ENCODE measurements at places on chromosomes 16 and 17.
A peak's percentile ranks its signal among the peaks of the same experiment; 100 is the strongest.

- DNase-seq: no peak
These were observed 94.8 kb upstream of the CBX4 start for GRCh38 chr17:79933863-79934652.

DNA sequence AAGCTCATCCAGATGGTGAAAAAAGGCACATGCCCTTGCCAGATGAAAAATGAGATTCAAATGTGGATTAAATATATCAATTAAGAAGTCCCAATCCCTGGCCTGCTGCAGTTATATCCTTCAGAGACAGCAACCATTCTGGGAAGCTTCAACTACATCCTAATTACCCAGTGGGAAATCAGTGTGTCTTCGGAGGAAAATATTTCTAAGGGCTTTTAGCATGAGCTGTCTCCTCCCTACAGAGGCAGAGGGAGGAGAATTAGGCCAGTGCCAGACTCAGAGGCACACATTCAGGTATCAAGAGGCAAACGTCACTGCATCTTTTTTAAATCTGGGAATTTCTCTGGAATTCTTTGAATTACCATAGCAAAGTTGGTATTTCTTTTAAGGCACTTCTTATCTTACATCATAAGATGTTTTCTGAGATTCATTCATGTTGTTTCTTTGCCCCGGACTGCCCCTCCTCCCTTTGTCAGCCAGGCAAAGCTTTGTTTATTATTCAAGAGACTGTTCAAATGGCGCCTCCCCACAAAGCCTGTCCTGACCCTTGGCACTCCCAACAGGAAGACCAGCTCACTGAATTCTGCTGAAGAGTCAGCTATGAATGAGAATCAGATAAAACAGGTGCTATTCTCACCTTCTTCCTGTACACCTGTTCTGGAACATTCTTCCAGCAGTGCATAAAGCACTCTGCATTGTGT is 38.3 kb upstream of the SMPD3 start:
- no peak for DNase-seq

GRCh38 chr17:410543-411401 is 58.2 kb upstream of the RPH3AL start:
- peak; percentile 72 for DNase-seq

- DNase-seq: no peak
These were observed 741 bp upstream of the DEXI start for GRCh38 chr16:10943064-10943353.

GRCh38 chr17:7513850-7514419 is 29.8 kb downstream of the POLR2A start:
- DNase-seq: no peak

DNA sequence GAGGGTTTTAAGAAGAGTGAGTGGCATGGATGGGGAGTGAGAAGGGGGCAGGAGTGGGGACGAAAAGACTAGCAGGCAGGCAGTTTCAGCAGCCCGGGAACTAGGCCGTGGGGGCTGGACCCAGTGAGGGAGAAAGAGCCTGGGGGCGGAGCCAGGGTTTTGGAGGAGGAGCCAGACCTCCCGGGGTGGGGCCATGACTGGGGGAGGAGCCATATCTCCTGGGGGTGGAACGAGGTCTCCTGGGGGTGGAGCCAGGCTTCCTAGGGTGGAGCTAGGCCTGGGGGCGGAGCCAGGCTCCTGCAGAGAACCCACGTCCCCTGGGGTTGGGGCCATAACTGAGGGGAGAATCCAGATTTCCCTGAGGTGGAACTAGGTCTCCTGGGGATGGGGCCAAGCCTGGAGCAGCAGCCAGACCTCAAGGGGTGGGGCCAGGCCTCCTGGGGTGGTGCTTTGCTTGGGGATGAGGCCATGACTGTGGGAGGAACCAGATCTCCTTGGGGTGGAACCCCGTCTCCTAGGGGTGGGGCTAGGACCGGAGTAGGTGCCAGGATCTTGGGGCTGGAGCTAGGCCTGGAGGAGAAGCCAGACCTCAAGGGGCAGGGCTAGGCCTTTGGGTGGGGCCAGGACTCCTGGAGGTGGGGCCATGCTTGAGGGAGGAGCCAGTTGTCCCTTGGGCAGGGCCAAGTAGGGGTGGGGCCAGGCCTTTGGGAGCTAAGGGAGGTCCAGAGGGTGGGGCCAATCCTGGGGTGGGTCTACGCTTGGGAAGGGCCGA is 41.7 kb upstream of the JPH3 start:
- peak; percentile 82 for DNase-seq

DNA sequence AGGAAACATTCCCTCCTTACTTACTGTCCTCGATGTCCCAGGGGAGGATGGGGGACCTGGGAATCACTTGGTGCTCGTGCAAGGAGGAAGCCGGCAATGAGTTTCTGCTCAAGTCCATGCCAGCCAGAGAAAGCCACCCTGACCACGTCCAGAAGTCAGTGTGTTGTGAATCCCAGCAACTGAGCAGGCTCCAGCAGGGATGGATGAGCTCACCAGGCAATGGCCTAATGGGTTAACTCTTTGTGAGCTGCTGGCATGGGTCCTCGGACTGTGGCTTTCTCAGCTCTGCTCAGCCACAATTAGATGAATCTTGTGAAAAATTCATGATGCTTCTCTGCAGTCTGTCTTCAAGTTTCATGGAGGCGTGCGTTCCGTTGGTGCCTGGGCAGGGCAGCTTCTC is at the start of gene PIRT:
Gene PIRT, minus strand, starts transcription at position 167 of the 400 bp plus-strand sequence. CDS start 12,442 bp downstream, outside the sequence.
- no peak for DNase-seq

GRCh38 chr17:78484271-78485246 is 92.6 kb downstream of the DNAH17 start:
- DNase-seq: no peak

GRCh38 chr17:77352441-77352840 is 211.7 kb downstream of the SEC14L1 start:
- DNase-seq: peak; percentile 40

DNA sequence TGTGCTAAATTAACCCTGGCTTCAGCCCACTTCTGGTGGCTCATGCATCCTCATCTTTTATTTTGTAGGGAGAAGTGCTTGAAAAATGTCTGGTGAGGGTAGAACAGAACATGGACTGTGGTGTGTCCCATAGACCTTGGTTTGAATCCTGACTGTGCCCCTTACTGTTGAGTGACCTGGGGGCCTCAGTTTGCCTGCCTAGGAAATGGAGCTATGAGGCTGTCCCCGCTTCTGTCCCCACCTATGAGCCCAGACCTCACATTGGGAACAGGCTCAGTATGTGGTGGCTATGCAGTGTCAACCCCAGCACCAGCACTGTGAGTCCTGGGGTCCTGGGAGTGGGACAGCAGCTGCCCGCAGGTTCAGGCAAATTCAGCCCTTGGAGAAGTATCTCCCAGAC is 186.3 kb upstream of the GSE1 start:
- no peak for DNase-seq

GRCh38 chr16:31036691-31037090 is 3.3 kb downstream of the STX4 start:
- no peak for DNase-seq

GRCh38 chr16:69618721-69619120 is 53.0 kb downstream of the NFAT5 start:
- DNase-seq: no peak

- no peak for DNase-seq
These were observed 30.5 kb upstream of the NKD1 start for GRCh38 chr16:50517450-50518252.

DNA sequence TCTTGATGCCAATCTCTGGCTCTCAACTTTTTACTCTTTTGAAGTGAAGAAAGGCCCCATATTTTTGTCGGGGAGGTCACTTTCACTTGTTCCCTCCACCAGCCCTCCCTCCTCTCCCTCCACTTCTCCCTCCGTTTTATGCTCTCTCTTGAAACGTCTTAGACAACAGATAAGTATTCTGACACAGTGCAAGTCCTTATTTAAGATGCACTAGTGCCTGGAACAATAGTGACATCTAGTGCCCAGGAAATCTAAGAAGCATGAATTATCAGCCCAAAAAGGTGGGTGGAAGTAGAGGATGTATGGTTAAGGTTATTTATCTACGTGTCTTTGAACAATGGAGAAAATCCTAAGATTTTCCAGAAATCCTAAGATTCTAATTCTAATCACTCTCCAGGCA is 17.9 kb downstream of the PSME3IP1 start:
- DNase-seq: no peak

DNA sequence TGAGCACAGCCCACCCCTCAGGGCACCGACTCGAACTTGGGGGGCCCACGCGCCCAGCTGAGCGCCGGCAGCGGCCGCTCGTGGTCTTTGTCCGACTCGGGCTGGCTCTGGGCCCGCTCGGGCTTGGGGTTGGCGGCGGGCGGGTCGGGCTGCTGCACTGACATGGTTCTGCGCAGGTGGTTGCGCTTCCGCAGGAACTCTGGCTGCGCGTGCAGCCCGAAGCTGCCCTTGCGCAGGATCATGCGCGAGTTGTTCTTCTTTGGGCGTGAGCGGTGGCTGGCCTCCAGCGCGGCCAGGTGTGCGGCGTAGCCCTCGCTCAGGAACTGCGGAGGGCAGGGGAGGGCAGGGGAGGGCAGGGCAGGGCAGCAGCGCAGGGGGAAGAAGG is 11.1 kb downstream of the PIMREG start:
- no peak for DNase-seq

DNA sequence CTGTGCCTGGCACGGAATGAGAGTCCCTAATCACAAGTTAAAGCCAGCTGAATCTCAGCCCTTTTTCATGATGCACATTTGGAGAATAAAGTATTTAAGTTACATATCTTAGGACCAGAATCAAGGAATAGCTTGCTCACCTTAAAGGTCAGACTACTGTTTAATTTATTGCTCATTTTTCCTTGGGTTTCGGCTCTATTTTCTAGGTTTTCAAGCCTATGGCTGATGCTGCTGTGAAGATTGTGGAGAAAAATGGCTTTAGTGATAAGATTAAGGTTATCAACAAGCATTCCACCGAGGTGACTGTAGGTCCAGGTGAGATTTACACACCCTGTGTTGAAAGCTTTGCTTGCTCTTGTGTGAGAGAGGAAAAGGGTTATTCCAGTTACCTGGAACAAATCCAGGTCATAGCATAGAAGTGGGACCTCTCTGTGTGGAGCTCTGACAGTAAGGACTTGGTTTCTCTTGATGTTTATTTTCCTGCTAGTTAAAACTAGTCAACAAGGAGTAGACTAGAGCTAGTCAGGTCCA is 18.1 kb downstream of the PRMT7 start:
- DNase-seq: no peak

DNA sequence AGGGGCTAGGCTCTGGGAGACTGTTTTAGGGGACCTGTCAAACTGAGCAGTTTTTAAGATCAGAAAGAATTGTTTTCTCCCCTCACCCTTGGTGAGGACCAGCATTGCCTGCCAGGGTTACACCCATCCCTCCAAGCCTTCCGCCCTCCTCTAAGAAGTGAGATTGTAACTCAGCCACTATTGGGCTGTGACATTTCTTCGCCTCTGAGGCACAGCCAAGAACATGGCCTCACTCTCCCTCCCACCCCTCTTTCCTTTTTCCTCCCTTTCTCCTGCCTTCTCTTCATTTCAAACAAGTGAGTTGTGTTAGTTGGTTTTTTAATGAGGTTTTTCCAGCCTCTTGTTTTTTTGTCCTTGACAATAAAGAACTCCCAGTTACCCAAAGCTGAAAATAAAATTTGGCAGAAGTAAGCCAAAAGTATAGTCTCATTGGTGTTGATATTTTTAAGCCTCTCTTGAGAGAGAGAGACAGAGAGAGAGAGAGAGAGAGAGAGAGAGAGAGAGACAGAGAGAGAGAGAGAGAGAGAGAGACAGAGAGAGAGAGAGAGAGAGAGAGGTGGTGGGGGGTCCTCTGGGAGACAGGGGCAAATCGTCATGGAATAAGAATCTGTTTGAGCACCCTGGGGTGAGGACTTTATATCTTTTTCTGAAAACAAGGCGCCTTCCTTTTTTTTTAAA is 77.2 kb upstream of the TBX2 start:
- no peak for DNase-seq

GRCh38 chr16:56262148-56262547 is 70.9 kb downstream of the GNAO1 start:
- no peak for DNase-seq

- no peak for DNase-seq
These were observed 6.6 kb upstream of the TMEM204 start for GRCh38 chr16:1526608-1527555.

DNA sequence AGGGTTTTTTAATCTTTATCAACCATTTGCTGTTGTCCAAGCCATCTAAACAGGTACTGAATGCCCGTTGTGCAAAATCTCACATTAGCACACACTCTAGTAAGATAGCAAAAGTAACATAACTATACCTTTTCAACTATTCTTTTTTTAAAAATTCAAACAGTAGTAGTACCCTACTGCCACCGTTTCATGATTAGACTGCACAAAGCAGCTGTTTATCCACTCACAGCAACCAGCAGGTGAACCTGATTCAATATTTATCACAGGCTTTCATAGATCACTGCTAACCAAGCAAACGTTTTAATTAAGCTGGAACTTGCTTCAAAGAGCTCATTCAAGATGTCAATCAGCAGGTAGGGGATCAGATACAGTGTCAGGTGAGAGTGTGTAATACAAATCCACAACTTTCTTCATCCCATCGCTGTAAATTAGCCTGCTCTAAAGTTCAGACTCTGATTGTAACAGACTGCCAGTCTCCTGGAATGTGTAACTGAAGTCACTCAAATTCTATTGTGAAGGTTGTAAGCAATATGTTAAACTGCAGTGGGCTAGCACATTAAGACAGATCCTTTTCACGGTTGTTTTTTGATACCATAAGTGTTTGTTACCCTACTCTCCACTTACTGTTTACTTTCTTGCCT is 47.3 kb downstream of the BRIP1 start:
- DNase-seq: no peak

GRCh38 chr17:17666111-17666714 is 15.0 kb upstream of the RAI1 start:
- DNase-seq: no peak

GRCh38 chr16:5604770-5605169 is 507.2 kb upstream of the EEF2KMT start:
- no peak for DNase-seq

- no peak for DNase-seq
These were observed 1.2 kb downstream of the GRB2 start for GRCh38 chr17:75404223-75404730.

DNA sequence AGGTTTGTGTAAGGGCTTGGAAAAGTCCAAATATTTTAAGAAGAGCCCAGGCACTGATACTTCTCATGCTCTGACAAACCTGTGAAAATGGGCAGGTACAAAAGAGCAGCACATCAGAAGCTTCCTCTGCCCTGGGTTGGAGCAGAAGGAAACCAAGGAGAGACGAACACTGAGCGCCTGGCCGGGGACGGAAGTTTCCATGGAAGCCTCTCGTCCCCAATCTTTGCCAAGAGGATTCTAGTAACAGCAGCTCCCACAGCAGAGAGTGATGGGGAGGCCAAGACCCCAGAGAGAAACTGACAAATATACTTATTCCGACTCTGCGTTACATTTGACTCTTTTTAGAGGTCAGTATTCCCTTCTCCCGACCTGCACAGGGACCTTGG is 268.5 kb downstream of the C16orf95 start:
- DNase-seq: no peak
